ENCODE measurements at places on chromosomes 6 and 20. TPM values are rescaled to one million over a fixed set of nuclear protein-coding genes. Genes with fewer than 3 reads are reported as not detected.

The REM1 gene
- not detected for total RNA-seq

The FOXS1 gene
- not detected for total RNA-seq

The COL12A1 gene
- not detected for total RNA-seq

The PHF3 gene
- total RNA-seq = 45.8 TPM

The BPIFB4 gene
- total RNA-seq = not detected

The GCNT2 gene
- total RNA-seq = 1.4 TPM

The ENPP5 gene
- 0.24 TPM for total RNA-seq

The RAB5IF gene
- total RNA-seq = 79.8 TPM

The OR2J3 gene
- total RNA-seq = not detected

The SLC22A2 gene
- not detected for total RNA-seq

The HRH3 gene
- not detected for total RNA-seq

The SYCP2 gene
- 1.5 TPM for total RNA-seq

The ARMC12 gene
- total RNA-seq = 3.9 TPM

The CLVS2 gene
- not detected for total RNA-seq

Measured in activated naive CD4-positive, alpha-beta T cell treated with anti-CD3 and anti-CD28 coated beads for 36 hours (primary cell).